ENCODE measurements at places on chromosomes 2 and 18. TPM values are rescaled to one million over a fixed set of nuclear protein-coding genes. Genes with fewer than 3 reads are reported as not detected.

The NBEAL1 gene
- total RNA-seq, result 16.2 TPM

The SNORC gene
- total RNA-seq, result 2.8 TPM

The UGT1A5 gene
- not detected for total RNA-seq

The SCG2 gene
- 11.2 TPM for total RNA-seq

The DSG4 gene
- total RNA-seq, result not detected

The RUFY4 gene
- total RNA-seq, result not detected

The NMUR1 gene
- not detected for total RNA-seq

The NFE2L2 gene
- total RNA-seq, result 97.3 TPM

The SLC30A3 gene
- total RNA-seq, result 0.50 TPM

The SAG gene
- total RNA-seq, result not detected

The NEB gene
- 1.4 TPM for total RNA-seq

The RFTN2 gene
- total RNA-seq, result 0.87 TPM

The TMEFF2 gene
- 0.14 TPM for total RNA-seq

The DAW1 gene
- total RNA-seq, result 99.2 TPM

The GAREM1 gene
- total RNA-seq, result 9.5 TPM

The MROH2A gene
- not detected for total RNA-seq

The FSIP2 gene
- not detected for total RNA-seq

The SERPINB4 gene
- total RNA-seq, result not detected

The UGT1A4 gene
- not detected for total RNA-seq

The AQP12A gene
- total RNA-seq, result not detected

The LYG1 gene
- 0.43 TPM for total RNA-seq

The GALNT13 gene
- total RNA-seq, result 35.1 TPM

The MXD1 gene
- 4.9 TPM for total RNA-seq

The HOXD13 gene
- total RNA-seq, result 5.2 TPM

The CYP27A1 gene
- not detected for total RNA-seq

The SRD5A2 gene
- 0.05 TPM for total RNA-seq

The CPO gene
- total RNA-seq, result not detected

The SCN3A gene
- 0.35 TPM for total RNA-seq

The STARD6 gene
- total RNA-seq, result 0.57 TPM

The FIGLA gene
- not detected for total RNA-seq

The CD207 gene
- not detected for total RNA-seq

The IL36A gene
- not detected for total RNA-seq

The DLX1 gene
- 3.8 TPM for total RNA-seq

The ADCYAP1 gene
- total RNA-seq, result 0.57 TPM

The CCDC74A gene
- total RNA-seq, result 7.3 TPM

The ACMSD gene
- not detected for total RNA-seq

The TFCP2L1 gene
- 0.09 TPM for total RNA-seq

The MYO5B gene
- 26.2 TPM for total RNA-seq

The TEX44 gene
- total RNA-seq, result not detected
